ENCODE measurements at places on chromosomes 3 and 15.

DNA sequence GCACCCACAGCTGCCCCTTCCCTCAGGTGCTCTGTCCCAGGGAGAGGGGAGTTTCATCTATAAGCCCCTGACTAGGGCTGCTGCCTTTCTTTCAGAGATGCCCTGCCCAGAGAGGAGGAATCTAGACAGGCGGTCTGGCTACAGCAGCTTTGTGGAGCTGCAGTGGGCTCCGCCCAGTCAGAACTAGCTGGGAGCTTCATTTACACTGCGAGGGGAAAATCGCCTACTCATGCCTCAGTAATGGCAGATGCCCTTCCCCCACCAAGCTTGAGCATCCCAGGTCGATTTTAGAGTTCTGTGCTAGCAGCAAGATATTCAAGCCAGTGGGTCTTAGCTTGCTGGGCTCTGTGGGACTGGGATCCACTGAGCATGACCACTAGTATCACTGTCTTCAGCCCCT, 181.2 kb upstream of the RARB start:
- no peak for DNase-seq

GRCh38 chr3:11306817-11307589, 34.8 kb downstream of the ATG7 start:
- DNase-seq = peak; percentile 58

GRCh38 chr3:166444336-166444735, 607.1 kb upstream of the BCHE start:
- no peak for DNase-seq

- DNase-seq = no peak
Observed at GRCh38 chr15:93235926-93236780, 147.1 kb upstream of the RGMA start.

GRCh38 chr3:31868236-31868635, 112.8 kb downstream of the OSBPL10 start:
- DNase-seq = no peak

DNA sequence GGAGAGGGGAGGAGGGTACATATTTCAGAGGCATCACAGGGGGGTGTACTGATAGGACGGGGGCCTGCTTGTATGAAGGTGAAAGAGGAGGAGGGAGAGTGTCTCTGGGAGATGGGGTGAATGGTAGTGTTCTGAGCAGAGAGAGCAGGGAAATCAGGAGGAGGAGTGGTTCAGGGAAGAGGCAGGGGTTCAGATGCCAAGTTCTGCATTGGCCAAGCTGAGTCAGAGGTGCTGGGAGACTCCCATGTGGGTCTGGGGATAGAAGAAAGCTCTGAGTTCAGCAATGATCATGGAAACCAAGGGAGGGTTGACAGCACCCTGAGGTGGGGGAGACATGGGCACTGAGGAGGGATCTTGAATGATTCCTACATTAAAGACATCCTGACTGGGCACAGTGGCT, 3.0 kb downstream of the CYP8B1 start:
- no peak for DNase-seq

DNA sequence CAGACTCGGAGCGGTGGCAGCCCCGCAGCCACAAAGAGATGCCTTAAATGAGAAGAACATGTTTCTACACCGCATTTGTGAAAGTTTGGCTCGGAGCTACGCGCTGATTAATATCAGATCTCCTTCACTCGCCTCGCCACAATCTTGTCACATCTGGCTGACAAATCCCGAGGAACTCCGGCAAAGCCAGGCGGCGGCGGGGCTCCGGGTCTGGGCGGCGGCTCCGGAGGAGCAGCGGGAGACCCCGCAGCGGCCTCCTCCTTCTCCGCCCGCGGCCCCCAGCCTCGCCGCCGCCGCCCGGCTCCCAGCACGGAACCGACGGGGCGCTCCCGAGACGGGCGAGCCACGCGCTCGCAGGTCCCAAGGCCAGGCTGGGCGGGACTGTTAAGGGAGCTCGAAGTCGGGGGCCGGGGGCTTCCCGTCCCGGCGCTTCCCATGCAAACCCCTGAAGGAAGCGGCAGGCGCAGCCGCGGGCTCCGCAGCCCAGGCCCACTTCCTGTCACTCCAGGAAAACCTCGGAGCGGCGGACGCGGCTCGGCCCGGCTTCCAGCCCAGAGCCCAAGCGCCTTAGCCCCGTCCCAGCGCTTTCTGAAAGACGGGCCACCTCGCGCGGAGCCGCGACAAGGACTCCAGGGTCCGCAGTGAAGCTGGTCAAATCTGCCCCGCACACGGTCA, 1.2 kb downstream of the BNC1 start:
- peak; percentile 35 for DNase-seq

GRCh38 chr15:51681303-51681963, at the start of gene SCG3:
SCG3 (plus strand) TSS chr15:51681503; CDS start chr15:51681756, 253 bp downstream.
- DNase-seq = peak; percentile 77

- DNase-seq = peak; percentile 63
Observed at GRCh38 chr3:160448845-160449635, 546 bp downstream of the TRIM59 start.

GRCh38 chr3:40971191-40972168, 227.8 kb upstream of the CTNNB1 start:
- peak; percentile 99 for DNase-seq

- DNase-seq = no peak
Observed at GRCh38 chr3:48404440-48405342, 25.2 kb downstream of the PLXNB1 start.

- DNase-seq = peak; percentile 34
Observed at GRCh38 chr3:125240496-125240895, 27.9 kb upstream of the SLC12A8 start.
